ENCODE measurements at places on chromosomes 11 and 22.

DNA sequence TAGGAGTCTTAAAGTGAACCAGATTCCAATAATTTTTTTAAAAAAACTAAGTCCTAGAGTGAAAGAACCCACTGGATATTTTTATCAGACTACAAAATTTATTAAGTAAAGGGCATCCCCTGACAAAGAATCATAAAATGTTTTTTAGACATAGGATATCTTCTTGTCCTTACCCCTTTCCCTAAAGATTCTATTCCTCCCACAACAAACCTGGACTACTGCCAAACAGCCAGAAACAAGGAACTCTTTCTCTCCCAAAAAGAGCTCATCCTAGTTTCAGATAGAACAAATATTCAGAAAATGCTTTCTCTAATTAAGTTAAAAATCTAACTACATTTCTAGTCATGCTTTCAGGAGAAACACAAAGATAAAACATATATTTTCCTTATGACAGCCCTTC, 327.1 kb downstream of the FAM181B start:
- DNase-seq, result no peak

DNA sequence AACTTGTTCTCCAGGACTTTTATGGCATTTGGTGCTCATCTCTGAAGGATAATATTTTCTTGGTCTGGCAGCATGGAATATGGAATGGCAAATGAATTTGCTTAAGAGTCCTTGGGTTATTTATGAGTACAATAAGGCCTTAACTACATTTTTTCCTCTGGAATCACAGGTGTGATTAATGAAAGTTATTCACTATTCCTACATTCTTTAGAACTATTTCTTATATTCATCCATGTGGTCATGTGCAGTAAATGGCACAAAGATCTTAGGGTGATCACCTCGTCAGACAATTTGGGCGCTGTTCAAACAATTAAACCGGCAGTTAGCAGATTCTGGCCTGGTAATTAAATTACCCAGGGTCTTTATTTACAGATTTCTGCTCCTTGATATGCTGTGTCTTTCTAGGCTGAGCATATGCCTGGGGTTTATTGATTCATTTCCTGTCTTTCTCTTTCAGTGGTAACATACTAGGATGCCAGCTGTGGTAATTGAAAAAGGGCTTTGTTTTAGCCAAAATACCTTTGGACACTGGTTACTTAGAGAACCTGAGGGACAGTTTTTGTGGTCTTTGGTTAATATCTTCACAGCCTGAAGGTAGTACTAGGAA, 31.6 kb downstream of the SIK2 start:
- DNase-seq, result no peak

- no peak for DNase-seq
Measured at GRCh38 chr22:27181537-27181936, 524.1 kb downstream of the MIAT start.

DNA sequence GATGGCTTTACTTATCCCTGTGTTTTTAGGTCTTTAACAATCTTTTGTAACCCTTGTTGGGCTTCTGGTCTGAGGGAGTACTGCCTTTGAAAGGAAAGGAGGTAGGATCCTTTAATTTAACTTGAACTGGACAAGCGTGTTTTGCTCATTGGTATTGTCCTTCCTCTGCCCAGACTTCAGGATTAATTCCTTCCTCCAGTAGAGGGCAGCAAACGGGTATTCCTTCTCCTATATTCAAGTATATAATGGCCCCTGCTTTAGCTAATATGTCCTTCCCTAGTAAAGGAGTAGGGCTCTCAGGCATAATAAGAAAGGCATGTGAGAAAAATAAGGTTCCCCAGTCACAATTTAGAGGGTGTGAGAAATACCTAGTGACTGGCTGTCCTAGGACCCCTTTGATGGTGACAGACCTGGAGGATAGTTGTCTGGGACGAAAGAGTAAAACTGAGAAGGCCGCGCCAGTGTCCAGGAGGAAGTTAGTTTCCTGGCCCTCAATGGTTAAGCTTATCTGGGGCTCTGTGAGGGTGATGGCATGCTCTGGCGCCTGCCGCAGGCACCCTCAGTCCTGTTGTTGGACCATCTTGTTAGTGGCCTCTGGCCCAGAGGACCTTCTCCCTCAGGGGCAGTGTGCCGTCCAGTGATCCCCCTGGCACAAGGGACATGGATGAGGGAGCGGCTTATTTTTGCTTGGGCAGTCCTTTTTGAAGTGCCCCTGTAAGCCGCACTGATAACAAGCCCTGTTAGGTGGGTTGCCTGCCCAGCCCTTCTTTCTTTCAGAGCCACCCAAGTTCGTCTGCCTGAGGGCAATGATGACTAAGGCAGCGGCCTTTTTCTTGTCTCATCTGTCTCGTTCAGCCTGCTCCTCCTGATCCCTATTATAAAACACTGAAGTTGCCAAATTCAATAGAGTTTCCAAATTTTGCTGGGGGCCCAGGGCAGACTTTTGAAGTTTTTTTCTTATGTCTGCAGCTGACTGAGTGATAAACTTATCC, 51.8 kb downstream of the C11orf71 start:
- DNase-seq, result no peak

DNA sequence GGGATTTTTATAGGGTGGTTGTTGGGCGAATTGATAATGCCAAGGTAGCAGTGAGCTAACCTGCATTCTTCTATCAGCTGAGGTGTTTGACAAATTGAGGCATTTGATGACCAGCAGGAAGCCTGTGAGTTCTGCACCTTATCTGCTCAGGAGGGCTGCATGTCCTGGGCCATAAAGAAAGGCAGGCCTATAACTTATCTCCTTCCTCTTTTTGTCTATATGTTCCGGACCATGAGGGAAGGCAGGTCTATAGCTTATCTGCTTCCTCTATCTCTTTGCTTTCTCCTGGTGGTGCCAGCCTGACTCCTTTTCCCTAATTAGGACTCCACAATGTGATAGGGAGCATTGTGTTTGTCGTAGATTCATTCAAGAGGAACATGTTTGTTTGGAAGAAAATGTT, 8.6 kb upstream of the JAM3 start:
- DNase-seq, result no peak

GRCh38 chr11:32333320-32333991, 101.9 kb downstream of the WT1 start:
- DNase-seq, result peak; percentile 19

DNA sequence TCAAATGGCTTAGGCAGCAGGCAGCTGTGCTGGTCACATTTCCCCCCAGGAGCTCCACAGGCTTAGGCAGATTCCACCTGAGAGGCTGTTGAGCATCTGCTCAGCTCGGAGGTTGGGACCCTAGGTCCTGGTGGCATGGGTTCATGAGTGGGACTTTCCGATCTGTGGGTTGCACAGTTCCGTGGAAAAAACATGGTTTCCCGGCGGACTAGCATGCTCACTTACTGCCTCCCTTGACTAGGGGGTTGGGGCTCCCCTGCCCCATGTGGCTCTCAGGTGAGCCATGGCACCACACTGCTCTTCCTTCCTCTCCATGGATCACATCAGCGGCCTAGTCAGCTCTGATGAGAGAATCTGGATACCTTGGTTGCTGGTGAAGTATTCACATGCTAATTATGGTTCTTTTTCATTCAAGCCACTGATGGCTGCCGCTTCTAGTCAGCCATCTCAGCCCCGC, 685.1 kb downstream of the METTL15 start:
- no peak for DNase-seq

DNA sequence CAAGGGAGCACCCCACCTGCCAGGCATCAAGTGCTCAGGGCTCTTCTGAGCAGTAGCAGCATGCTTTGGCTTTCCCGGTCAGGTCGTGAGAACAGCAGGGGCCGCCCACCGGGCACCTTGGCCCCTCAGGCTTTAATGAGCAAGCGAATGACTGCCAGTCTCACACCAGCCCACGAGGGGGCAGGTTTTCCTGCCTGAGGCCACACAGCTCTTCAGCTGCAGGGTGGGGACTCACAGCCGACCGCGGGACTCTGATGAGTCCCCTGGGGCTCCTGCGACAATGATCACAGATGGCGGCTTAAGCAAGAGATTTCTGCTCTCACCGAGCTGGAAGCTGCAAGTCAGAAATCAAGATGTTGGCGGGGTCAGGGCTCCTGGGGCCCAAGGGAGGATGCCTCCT, 14.3 kb upstream of the FGF19 start:
- DNase-seq, result no peak

DNA sequence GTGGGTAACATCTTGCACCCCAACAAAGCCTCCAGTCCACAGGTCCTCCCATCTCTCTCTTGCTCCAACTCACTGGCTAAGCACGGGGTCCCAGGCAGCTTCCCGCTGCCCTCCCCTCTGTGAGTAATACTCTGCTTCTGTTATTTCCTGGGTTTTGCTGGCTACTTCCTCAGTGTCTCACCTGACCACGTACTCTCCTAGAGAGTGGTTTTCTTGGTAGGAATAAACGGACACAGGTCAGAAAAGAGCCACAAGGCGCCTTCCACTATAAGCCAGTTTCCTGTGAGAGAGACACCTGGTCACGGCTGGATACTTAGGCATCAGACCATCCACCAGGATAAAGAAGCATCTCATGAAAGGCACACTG, 36.0 kb downstream of the ARRB1 start:
- no peak for DNase-seq

- no peak for DNase-seq
Measured at GRCh38 chr22:33640900-33641299, 279.4 kb downstream of the LARGE1 start.

DNA sequence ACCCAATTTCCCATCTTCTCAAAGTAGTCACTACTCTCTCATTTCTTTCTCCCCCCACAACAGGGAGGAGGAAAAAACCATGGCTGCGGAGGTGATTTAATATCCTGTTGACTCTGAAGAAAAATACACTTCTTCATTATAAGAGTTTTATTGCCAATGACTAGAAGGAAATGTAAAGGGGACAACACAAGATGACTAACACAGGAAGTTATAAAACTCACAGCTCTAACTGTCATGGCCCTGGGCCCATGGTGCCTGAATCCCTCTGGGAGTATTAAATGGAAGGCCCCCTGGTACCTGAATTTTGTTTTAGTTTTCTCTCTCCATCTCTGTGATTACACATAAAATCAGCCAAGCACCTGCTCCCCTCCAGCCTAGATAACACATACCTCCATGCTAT, 352.8 kb upstream of the FAT3 start:
- no peak for DNase-seq

GRCh38 chr11:83078269-83078668, 6.6 kb upstream of the RAB30 start:
- DNase-seq, result no peak

DNA sequence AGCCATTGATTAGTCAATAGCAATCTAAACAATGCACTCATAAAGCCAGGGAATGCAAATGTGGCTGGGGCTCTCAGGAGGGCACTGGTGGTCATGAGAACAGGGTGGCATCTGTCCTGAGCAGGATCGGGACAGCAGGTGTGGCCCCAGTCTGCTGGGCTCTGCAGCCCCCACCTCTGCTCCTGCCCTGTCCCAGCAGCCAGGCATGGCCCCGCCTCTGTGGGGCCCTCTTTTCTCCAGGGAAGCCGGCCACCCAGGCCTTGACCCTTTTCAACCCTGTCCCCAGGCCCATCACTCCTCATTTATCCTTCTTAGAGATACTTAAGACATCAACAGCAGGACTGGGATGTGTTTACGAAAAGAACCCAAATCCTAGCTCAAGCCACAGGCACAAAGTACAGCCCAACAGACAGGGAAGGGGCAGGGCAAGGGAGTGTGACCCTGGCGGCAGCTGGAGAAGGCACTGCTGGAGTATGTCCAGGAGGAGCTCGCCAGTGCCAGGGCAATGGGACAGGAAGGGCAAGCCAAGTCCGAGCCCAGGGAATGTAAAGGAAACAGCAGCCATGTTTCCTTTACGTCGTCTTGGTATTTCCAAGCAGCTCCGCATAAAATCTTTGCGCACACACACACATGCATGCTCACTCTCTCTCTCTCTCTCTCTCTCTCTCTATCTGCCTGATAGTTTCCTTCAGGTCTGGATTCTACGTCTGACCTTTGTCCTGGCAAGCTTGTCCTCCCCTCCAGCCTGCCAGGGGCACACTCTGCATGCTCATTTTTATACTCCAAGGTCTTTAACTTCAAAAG, 59.9 kb downstream of the DGCR2 start:
- no peak for DNase-seq

DNA sequence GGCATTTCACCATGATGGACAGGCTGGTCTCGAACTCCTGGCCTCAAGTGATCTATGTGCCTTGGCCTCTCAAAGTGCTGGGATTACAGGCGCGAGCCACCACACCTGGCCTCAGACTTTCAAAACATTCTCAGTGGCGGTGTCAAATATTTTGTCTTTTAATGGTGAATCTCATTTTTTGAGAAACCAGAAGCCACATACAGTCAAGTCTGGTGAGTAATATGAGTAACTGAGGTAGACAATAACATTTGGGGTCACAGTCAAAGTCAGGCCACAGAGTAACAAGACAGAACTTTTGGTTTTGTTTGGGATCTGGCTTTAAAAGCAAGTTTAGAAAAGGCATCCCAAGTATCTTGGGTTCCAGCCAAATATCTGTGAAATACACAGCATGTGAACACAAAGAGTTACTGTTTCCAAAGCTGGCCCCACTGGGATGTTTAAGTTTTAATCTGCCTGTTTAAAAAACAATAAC, 5.6 kb upstream of the TMA7B start:
- no peak for DNase-seq

GRCh38 chr22:45497351-45498145, 5.1 kb upstream of the FBLN1 start:
- no peak for DNase-seq

DNA sequence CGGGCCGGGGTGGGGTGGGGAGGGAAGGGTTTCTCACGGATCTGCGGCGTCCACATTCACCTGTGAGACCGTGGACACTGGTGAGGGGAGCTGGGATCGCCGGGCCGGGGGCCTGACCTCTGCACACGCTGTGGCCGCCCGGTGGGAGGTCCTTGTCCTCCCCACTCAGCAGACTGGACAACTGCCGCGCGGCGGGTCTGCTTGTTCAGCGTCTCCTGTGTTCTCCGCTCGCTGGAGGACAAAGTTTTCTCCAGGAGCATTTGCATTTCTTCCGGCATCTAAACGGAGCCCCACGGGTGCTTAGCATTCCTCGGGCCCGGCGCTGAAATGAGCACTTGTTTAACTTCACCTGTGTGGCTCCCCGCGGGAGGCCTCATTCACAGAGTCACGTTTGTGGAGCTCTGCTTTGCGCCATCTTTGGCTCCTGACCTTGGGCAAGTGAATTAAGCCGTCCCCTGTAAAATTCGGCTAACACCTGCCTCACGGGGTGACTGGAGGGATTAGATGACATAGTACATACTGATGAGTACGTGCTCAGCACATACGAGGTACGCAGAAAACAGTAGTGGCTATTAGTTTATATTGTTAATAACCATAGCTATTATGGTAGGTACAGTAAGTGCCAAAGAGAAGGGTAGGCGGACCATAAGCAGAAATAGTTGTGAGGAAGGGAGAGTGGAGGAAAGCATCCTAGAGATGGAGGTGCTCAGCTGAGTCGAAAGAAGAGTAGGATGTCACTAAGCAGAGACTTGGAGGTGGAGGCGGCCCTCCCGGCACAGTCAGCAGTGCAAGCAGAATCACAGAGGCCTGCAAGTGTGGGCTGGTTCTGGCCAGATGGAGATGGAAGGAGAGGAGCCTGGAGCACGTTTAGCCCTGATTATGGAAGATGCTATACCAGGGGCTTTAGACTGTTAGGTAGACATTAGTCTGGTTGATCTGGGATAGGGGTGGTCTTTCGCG, 885 bp downstream of the TRMU start:
- peak; percentile 30 for DNase-seq

DNA sequence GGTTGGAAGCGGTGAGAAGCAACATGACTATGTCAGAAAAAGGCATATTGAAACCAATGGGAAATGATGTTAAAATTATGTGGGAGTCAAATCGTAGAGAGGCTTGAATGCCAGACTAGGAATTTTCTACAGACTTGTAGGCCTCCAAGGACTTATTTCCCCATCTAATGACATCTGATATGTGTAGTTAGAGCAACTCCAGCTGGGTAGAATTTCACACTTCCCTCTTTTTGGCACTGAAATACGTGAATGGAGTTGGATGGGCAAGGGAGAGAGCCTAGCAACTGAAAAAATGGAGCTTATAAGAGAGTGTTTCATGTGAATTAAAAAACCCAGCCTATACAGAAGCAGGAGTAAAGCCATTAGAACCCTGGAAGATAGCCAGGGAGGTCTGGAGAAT, 304.2 kb downstream of the INSC start:
- no peak for DNase-seq

All from activated T-cell treated with anti-CD3 and anti-CD28 coated beads, Interleukin-2, amount 50 U/mL, for 1 hour (primary cell).